Cortex of kidney (tissue), 1 donor: ENCODE measurements at places on chromosomes 16 and 17.

GRCh38 chr17:66403846-66404556 is 101.6 kb downstream of the PRKCA start:
- DNase-seq = no peak

GRCh38 chr17:56176091-56176490 is 22.8 kb downstream of the ANKFN1 start:
- no peak for DNase-seq

- no peak for DNase-seq
These were observed 10.9 kb upstream of the CXCL16 start for GRCh38 chr17:4750606-4751005.

- no peak for DNase-seq
These were observed 25.6 kb downstream of the ATP6V0A1 start for GRCh38 chr17:42484304-42484703.

- no peak for DNase-seq
These were observed 15.6 kb upstream of the TEX2 start for GRCh38 chr17:64278614-64279013.

DNA sequence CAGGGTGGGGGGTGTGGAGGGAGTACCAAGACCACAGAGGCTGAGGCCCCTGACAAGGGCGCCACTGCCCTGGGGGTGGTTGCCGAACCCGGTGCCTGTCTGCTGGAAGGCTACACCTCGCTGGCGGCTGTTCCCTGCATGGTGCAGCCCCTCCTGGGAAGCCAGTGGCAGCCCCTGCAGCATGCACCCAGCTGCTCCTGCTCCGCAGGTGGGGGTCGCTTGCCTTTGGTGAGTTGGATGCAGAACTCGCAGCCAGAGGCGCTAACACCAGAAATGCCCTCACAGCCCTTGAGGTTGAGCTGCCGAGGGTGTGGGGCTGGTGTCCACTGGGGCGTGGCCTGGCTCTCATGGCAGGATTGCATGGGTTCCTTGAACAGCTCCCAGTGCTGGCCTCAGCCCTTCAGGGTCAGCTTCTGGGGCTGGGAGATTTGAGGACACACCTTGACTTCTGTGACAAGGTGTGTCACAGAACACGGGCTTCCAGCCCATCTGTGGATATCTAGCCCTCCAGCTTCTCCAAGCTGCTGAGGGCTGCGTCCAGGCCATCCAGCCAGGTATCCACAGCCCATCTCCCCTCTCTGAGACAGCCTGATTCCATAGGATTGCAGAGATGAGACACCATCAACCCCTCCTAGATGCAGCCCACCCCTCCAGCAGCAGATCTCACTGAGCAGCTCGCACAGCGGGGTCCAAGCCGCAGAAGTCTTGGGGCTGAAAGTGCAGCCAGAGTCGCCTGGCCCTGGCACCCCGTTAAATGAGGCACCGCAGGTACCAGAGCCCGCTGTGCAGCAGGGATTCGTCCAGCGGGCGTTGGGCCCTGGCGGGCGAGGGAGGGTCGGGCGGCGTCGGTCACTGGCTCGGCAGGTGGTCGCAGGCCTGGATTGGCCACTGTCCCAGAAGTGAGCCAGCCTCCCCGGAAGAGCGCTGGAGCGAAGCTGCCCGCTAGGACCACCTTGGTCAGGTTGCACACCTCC is 586.3 kb downstream of the KCNJ18 start:
- DNase-seq = no peak

GRCh38 chr17:75476271-75476671 is 19.8 kb downstream of the TMEM94 start:
- DNase-seq = no peak

GRCh38 chr17:68878226-68878885 is 76.8 kb downstream of the ABCA8 start:
- no peak for DNase-seq

GRCh38 chr16:49459953-49460735 is 86.5 kb downstream of the C16orf78 start:
- no peak for DNase-seq

GRCh38 chr17:2061441-2061958 is 6.6 kb downstream of the HIC1 start:
- DNase-seq = no peak

DNA sequence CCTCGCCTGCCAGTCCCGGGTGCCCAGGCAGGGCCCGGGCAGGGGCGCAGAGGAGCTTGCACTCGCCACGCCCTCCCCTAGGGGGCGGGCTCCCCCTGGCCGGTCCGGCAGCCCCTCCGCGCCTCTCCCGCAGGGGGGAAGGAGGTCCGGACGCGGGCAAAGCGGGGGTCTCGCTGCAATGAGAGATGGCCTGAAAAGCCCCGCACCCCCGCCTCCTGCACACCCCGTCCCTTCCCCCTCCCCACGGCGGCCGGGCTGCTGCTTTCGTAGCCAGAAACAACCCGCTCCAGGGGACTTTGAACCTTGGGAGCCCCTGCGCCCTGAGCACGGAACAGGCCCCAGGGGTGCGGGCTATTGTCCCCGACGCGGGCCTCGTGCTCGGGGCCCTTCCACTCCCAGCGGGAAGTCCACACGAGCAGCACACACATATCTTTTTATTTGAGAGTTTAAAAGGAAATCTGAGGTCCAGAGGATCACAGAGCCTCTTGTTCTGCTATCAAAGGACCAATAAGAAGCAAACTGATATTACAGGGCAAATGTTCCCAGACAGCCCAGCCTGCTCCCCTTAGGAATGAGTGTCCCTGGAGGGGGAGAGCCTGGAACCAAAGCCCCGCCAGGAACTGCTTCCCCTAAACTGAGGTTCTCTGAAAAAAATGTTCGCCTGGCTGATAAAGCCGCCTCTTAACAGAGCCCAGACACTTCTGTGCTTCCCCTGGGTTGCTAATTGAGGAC is 5.8 kb upstream of the CBX4 start:
- DNase-seq = no peak

DNA sequence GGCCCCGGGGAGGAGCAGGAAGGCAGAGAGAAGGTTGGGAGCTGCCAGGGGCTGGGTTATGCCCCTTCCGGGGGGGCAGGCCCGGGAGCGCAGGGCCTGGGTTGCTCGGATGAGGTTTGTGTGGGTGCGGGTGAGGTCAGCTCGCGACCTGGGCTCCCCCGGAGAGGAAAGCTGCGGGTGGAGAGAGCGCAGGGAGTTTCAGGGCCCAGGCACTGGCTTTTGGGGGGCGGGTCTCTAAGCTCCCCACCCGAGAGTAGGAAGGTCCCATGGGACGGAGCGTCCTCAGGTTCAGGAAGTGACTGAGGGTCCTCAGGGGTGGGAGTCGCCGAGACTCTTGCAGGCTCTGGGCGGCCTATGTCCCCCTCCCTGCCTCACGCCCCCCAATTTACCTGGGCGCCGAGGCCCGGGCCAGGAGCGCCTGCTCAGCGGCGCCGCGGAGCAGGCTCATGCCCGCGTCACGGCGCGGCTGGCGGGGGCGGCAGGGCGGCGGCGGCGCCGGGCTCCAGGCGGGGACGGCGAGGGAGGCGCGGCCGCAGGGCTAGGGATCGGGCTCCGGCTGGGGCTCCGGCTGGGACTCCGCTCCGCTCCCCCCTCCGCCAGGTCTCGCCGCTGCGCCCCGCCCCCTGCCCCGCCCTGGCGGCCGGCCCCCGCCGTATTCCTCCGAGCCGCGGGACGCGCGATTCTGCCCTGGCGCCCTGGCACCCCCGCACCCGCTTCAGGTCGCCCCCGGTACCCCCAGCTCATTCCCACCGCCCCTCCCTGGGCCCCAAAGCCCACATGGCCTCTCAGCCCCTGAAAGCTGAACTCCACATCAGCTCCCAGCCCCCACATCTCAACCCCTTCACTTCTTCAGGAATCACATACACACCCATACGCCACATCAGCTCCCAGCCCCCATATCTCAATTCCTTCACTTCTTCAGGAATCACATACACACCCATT is at the start of gene DOK4:
DOK4 (minus strand) TSS at position 578 of the 942 bp plus-strand sequence. CDS start 6,986 bp downstream, outside the sequence.
- DNase-seq = no peak

DNA sequence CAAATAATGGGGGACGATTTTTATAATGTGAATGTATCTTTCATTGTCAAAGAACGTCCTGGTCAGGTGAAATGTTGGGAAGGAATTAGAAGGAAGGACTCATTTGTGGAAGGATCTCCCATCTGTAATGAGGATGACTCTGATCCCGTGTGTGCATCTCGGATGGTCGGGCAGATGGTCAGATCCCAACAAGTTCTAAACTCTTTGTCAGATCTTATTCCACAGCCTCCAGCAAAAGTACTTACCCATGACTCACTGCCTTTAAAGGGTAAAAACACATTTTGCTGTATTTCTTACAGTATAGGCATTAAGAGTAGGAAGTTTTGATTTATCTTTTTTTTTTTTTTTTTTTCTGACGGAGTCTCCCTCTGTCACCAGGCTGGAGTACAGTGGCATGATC is 539 bp upstream of the KRTAP4-8 start:
- DNase-seq = no peak

- no peak for DNase-seq
These were observed 34.5 kb downstream of the YWHAE start for GRCh38 chr17:1365445-1366039.

GRCh38 chr17:5499476-5500231 is 13.3 kb downstream of the MIS12 start:
- no peak for DNase-seq

- DNase-seq = no peak
These were observed 76.0 kb downstream of the VMP1 start for GRCh38 chr17:59783221-59784047.

GRCh38 chr17:48378708-48379392 is 51.2 kb downstream of the SKAP1 start:
- no peak for DNase-seq

DNA sequence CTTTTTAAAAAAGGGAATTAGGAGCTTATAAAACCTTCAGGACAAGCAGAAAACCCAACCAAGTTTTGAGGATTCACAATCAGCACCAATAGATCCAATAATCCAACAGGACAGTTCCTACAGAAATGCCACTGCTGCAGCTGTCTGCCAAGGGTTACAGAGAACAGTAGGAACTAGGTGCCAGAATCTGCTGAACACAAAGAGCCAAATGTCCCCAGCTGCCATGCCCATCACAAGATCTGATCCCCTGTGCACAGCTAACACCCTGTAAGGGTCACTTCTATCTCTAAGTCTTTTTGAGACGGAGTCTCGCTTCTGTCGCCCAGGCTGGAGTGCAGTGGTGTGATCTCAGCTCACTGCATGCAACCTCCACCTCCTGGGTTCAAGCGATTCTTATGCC is 262.3 kb downstream of the STX8 start:
- no peak for DNase-seq

DNA sequence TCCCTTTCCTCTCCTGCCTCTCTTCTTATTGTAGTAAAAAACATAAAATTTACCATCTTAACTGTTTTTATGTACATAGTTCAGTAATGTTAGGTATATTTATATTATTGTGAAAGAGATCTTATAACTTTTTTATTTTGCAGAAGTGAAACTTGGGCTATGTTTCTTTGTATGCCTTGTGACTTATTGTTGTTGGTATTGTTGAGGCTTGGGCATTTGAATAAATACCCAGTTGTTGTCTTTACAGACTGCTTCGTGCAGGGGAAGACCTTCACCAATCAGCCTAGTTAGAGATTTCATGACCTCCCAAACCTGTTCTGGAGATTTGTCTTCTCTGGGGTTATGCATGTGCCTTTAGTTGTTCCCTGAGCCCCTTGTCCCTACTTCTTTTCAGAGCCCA is 31.9 kb downstream of the REXO5 start:
- no peak for DNase-seq

DNA sequence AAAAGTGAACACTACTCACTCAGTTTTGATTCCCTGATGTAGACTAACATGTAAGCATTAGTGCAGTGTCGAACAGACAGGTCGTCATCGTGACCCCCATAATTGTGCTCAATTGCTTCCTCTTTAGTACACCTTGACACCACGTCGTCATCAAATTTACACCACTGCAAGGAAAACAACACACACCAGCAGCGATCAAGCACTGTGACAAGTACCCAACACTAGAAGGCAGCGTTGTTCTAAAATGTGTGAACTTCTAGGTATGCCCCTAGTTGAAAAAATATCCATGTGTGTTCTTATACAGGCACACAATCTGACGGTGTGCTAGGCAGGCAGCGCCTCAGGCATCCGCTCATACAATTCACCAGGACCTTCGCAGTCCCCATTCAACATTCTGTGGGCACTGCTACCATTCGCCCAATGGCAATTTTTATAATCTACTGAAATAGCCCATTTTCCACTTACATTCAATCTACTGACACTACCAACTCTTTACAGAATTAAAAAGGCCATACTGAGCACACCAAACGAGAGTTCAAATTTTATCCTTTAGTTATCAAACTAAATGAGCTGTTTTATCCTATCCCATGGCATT is 23.1 kb downstream of the LITAFD start:
- no peak for DNase-seq

DNA sequence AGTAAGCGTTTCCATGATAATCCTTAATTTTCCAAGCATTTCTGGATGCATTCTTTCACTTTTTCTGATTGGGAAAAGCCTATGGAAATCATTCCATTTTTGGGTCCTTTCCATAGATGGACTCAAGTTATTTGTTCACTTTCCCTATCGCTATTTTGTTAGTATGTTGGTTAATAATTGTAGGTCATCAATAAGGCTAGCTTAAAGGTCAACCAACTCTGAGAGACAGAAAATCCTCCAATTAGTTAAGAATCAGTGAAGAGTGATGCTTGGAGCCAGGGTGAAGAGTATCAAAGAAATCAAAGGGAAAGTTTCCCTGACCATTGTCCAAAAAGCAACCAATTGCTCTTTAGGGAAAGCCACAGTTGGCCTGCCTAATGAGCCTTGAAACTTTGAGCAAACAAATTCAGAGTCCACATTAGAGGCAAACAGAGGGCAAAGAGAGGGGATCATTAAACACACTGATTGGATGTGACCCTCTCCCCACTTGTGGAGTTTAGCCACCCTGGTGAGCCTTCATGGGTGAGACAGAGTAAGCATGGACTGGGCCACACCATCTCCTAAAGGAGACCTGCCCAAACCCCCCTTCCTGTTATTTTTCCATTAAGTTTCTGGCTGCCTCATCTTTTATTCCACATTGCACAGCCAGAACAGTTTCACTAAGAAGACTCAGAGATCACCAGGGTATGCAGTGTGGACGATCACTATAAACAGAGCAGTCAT is 133.4 kb upstream of the DYNLRB2 start:
- DNase-seq = no peak

DNA sequence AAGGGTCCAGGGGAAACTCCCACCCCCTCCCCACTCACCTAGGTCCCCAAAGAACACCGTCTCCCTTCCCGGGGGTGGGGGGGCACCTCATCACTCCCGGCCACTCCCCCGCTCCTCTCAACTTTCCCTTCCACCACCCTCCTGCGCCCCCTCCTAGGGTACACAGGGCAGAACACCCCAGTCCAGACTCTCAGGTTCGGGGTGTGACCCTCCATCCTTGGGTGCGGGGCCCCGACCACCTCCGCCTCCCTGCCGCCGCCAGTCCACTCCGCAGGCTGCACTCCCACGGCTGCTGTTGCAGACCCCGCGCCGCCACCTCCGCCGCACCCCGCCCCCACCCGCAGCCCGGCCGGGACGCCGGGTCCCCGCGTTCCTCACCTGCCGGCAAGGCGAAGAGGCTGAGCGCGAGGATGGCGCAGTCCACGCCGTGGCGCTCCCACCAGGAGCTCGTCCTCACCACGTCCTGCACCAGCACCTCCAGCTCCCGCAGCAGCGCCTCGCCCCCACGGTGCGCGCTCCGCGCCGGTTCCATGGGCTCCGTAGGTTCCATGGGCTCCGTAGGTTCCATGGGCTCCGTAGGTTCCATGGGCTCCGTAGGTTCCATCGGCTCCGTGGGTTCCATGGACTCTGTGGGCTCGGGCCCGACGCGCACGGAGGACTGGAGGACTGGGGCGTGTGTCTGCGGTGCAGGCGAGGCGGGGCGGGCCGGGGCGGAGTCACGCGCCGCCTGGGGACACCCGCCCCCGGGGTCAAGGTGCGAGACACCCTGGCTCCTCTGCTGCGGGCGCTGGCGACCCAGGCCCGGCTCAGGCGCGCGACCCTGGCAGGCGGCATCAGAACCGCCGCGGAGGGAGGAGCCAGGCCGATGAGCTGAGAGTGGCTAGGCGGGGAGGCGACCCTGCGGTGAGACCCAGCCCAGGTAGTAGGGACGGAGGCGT is at the start of gene FADS6:
FADS6 (minus strand) TSS at position 660 of the 938 bp plus-strand sequence; CDS start at position 622, 38 bp downstream.
- DNase-seq = no peak
